ENCODE measurements at places on chromosomes 6 and 20. TPM values are rescaled to one million over a fixed set of nuclear protein-coding genes. Genes with fewer than 3 reads are reported as not detected.

- no peaks in the 10 kb centered on the region for H3K27me3 ChIP-seq
- DNase-seq, result no peak
- H3K4me1 ChIP-seq, result no peaks in the 10 kb centered on the region
- no peaks in the 10 kb centered on the region for H3K36me3 ChIP-seq
- no peak overlapping the region for H3K4me3 ChIP-seq
Measured at GRCh38 chr6:37965964-37966676, 146.6 kb downstream of the ZFAND3 start.

DNA sequence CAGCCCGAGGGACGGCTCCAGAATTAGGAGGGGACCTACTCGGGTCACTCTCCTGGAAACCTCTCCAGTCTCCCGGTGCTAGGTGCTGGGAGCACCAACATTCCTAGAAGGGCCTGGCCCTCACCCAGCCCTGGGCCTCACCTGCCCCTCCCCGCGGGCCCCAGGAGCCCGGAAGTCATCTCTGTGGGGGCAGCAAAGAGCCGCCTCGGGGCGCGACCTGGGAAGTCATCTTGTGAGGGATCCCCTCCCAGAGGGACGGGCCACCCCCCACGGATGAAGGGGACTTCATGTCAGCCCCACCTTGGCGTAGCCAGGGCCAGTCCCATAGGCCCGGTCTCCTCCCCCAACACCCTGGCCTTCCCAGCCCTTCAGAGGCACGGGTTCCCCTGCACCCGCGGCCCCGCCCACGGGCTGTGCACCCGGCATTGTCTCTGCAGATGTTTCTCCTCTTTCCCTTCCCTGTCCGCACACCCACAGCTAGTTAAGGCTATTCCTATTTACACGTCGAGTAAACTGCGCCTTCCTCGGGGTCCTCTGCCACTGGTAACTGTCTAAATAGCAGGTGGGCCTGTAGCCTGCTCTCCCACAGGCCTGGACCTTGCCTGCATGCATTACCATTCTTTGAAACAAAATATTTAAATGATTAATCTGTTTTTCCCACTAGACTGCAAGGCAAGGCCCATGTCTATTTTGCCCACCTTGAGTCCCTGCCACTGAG lies 896 bp upstream of the RNASET2 start:
- peak overlapping the region; percentile 90 for H3K27ac ChIP-seq
- H3K27me3 ChIP-seq, result no peaks in the 10 kb centered on the region
- H3K36me3 ChIP-seq, result no peaks in the 10 kb centered on the region
- peaks cover 21% of the 10 kb centered on the region for H3K4me1 ChIP-seq
- DNase-seq, result peak; percentile 84

The SAMD5 gene
- 1.1 TPM for total RNA-seq

The HSPA12B gene
- 6.1 TPM for total RNA-seq

- H3K4me3 ChIP-seq, result no peak overlapping the region
- H3K4me1 ChIP-seq, result no peaks in the 10 kb centered on the region
- H3K27ac ChIP-seq, result no peak overlapping the region
Measured at GRCh38 chr6:93219447-93219846, 199.9 kb downstream of the EPHA7 start.

- no peak for DNase-seq
- H3K4me3 ChIP-seq, result no peak overlapping the region
- H3K4me1 ChIP-seq, result no peaks in the 10 kb centered on the region
Measured at GRCh38 chr20:58048096-58048702, 180.3 kb downstream of the ANKRD60 start.

DNA sequence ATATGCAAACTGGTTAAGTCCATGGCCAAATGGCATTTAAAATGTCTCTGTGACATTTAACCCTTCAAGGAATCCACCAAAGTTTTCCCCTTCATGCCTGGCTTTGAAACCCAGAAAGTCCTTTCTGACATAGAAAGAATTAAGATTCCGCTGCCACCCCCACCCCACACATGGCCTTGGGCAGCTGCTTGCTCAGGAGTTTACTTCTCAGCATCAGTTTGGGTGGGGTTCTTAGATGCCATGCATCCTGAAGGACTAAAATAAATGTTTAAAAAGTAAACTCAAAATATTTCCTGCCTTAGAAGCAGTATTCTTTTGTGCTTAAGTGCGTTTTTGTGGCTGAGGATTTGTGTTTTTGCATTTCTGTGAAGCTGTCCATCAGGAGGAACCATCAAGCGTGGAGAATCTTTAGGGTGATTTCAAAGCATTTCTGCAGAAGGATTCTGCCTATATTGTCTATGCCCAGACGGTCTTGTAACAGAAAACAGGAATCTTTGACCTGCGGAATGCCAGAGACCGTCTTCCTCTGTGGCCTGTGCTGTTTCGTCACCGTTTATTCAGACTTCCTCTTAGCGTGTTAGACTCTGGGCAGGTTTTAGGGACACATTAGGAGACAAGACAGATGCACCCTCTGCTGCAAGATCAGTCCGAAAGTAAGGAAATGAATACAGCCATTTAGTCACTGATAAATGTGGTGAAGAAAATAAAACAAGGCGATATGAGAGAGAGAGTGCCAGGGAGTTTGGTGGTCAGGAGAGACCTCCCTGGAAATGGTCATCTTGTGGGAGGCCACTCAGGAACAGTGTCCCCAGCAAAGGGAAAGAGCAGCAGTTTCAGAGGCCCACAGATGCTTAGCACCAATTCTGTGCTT lies 6.2 kb downstream of the DUSP22 start:
- H3K27me3 ChIP-seq, result no peaks in the 10 kb centered on the region
- no peak for DNase-seq
- no peak overlapping the region for H3K4me3 ChIP-seq
- H3K27ac ChIP-seq, result peak overlapping the region; percentile 11
- H3K36me3 ChIP-seq, result no peaks in the 10 kb centered on the region

DNA sequence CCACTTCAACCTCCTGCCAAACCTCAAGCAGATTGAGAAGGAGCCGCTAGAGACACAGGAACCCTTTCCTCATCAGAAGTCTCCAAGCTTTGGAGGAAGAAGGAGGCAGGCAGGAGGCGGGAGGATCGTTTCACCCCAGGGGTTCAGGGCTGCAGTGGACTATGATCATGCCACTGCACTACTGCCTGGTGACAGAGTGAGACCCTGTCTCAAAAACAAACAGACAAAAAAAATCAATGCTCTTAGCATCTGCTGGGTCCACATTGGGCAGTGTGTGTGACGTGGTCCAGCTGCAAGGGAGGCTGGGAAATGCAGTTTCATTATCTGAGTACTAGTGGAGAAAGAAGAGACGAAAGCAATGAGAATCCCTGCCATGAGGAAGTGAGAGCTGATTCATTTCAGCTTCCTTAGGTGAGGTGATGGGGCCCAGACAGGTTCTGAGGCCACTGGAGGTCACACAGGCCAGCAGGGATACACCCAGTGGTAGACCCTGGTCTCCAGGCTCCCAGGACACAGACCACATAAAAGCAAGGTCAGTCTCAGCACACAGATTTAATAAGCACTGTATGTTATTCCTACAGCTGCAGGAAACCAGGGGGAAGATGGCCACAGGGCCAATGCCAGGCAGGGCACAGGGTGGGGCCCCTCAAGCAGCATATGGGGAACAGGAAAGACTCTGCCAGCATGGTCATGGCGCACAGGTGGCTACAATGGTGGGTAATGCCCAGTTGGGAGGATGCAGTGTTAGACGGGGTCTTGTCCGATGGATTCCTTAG lies 4.3 kb downstream of the GFRA4 start:
- H3K27me3 ChIP-seq, result peaks cover 25% of the 10 kb centered on the region
- H3K4me3 ChIP-seq, result no peak overlapping the region
- DNase-seq, result no peak
- no peaks in the 10 kb centered on the region for H3K36me3 ChIP-seq
- H3K27ac ChIP-seq, result no peak overlapping the region

The ZNF831 gene
- 0.27 TPM for total RNA-seq

DNA sequence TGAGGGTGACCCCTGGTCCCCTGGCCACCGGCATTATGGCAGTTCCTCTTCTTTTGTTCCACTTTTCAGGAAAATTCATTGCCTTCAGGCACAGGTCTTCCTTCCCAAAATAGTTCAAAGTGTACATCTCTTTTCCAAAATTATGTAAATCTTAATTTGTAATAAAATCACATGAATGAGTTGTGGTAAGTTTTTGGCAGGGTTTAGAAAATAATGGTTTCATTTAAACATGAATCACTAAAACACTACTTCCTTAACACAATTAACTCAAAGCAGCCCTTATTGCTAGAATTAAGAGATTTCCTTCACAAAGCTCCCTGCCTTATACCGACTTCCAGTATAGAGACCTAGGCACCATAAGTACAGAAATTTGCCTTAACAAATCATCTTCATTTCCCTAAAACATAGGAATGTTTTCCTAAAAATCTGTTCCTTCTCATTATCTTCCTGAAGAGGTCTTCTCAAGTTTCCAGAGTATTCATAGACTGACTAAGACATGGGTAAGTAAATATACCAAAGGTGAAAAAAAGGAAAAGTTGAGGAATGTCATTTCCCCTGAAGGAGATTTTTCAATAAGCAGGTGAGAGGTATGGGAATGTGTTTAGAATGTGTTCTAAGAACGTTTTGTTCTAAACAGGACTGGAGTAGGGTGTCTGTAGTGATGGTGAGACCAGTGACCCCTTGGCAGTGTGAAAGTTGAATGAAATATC lies 148.2 kb upstream of the CITED2 start:
- H3K36me3 ChIP-seq, result no peaks in the 10 kb centered on the region
- H3K4me1 ChIP-seq, result no peaks in the 10 kb centered on the region
- H3K27ac ChIP-seq, result no peak overlapping the region
- DNase-seq, result no peak
- no peaks in the 10 kb centered on the region for H3K27me3 ChIP-seq
- H3K4me3 ChIP-seq, result no peak overlapping the region

DNA sequence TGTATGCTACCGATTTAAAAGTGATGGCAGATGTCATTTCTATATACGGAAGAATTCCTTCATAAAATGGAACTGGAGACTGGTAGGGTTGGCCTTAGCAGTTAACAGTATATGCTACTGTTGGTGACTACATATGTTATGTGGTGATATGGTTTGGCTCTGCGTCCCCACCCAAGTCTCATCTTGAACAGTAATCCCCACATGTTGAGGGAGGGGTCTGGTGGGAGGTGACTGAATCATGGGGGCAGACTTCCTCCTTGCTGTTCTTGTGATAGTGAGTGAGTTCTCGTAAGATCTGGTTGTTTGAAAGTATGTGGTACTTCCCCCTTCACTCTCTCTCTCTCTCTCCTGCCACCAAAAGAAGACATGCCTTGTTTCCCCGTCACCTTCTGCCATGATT lies 29.6 kb downstream of the RGS17 start:
- H3K27me3 ChIP-seq, result no peaks in the 10 kb centered on the region
- no peaks in the 10 kb centered on the region for H3K4me1 ChIP-seq
- no peak overlapping the region for H3K27ac ChIP-seq
- no peak overlapping the region for H3K4me3 ChIP-seq

The UBR2 gene
- total RNA-seq, result 33.2 TPM

GRCh38 chr6:112184951-112185350 lies 69.4 kb downstream of the LAMA4 start:
- no peaks in the 10 kb centered on the region for H3K36me3 ChIP-seq
- peaks cover 41% of the 10 kb centered on the region for H3K4me1 ChIP-seq
- no peaks in the 10 kb centered on the region for H3K27me3 ChIP-seq
- no peak for DNase-seq
- no peak overlapping the region for H3K4me3 ChIP-seq

The SPEF1 gene
- not detected for total RNA-seq

- H3K4me1 ChIP-seq, result no peaks in the 10 kb centered on the region
- no peak for DNase-seq
- peaks cover 34% of the 10 kb centered on the region for H3K36me3 ChIP-seq
- H3K4me3 ChIP-seq, result no peak overlapping the region
- H3K27ac ChIP-seq, result no peak overlapping the region
- no peaks in the 10 kb centered on the region for H3K27me3 ChIP-seq
Measured at GRCh38 chr20:9458138-9458796, 56.1 kb upstream of the LAMP5 start.

The OSTM1 gene
- total RNA-seq, result 82.6 TPM

DNA sequence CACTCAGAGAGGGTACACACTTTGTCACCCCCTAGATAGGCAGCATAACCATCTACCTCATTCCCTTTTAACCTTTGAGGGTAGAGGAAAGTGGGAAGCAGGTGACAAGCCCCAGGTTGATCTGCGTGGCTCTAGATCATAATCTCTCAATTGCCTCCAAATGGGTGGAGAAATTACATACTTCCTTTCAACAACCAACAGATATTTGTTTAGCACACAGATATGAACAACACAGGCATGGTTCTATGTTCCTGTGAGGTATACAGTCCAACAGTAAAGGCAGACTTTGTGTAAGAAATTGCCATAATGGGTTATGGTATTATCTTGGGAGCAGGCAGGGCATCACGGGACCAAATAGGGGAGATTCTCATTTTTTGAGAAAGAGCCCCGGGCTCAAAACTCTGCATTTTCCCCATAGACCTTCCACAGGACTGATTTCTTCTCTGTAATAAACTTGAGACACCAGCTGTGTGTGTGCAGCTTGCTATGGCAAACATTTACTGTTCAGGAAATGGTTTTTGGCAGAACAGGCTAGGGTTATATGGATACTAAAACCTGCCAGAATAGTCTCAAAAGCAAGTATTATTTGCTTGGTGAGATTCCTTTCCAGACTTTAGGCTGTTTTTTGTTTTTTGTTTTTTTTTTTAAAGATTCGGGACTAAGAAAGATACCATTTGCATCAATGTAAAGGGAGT lies 126.2 kb downstream of the CD164 start:
- no peak overlapping the region for H3K27ac ChIP-seq
- no peaks in the 10 kb centered on the region for H3K27me3 ChIP-seq
- DNase-seq, result no peak
- H3K4me1 ChIP-seq, result peaks cover 21% of the 10 kb centered on the region
- no peak overlapping the region for H3K4me3 ChIP-seq

GRCh38 chr20:31630187-31630790 lies 7.4 kb upstream of the COX4I2 start:
- H3K36me3 ChIP-seq, result no peaks in the 10 kb centered on the region
- H3K27ac ChIP-seq, result no peak overlapping the region
- no peak overlapping the region for H3K4me3 ChIP-seq
- DNase-seq, result no peak
- no peaks in the 10 kb centered on the region for H3K4me1 ChIP-seq

DNA sequence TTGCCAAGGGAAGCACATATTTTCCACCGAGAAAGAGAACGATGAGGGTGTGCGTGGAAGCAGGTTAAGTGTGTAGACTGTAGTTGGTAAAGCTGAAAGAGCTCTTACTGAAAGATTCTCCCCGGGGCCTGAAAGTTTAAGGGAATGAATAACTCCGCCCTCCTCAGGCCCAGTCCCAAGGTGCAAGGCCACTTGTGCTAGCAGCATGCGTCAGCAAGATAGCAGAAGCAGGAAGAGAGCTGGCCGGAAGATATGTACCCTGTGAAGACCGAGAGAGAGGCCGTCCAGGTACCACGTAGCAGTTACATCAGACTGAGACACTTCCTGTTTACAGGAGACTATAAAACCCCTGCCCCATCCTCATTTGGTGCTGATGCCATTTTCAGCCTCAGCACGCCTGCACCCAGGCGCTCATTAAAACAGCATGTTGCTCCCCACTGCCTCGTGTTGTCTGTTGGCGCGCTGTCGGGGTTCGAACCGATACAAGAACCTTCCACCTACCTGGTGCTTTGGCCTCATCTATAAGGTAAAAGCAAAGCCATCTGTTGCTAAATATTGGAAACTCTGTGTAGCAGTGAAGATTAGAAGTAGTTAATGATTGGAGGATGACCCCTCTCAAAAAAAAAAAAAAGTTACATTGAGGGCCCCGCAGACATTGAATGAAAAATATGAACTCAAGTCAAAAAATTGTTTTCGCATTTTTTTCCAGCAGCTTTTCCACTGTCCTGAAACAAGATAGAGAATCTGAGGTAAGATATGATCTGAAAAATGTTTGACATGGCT lies 18.6 kb upstream of the FAM135A start:
- H3K27ac ChIP-seq, result no peak overlapping the region
- no peaks in the 10 kb centered on the region for H3K36me3 ChIP-seq
- no peaks in the 10 kb centered on the region for H3K4me1 ChIP-seq
- H3K27me3 ChIP-seq, result no peaks in the 10 kb centered on the region
- H3K4me3 ChIP-seq, result no peak overlapping the region
- no peak for DNase-seq
